ENCODE measurements at places on chromosomes 4 and X.

GRCh38 chr4:128565565-128566186 lies 243.8 kb upstream of the JADE1 start:
- DNase-seq: peak; percentile 52

DNA sequence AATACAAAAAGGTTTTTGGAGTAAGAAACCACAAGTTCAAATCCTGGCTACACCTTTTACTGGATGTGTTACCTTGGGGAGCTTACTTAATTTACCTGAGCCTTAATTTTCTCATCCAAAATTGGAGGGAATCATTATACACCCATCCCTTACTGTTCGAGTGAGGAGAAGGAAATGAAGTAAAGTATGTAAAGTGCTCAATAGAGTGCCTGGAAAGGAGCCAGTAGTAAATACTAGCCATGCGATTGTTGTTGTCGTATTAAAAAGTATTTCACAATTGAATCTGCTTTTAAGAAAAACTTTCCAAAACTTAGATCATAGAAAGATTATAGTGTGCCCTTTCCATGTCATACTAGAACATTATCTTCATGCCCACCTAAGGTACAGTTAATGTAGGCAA lies 124.5 kb downstream of the ATXN3L start:
- no peak for DNase-seq

DNA sequence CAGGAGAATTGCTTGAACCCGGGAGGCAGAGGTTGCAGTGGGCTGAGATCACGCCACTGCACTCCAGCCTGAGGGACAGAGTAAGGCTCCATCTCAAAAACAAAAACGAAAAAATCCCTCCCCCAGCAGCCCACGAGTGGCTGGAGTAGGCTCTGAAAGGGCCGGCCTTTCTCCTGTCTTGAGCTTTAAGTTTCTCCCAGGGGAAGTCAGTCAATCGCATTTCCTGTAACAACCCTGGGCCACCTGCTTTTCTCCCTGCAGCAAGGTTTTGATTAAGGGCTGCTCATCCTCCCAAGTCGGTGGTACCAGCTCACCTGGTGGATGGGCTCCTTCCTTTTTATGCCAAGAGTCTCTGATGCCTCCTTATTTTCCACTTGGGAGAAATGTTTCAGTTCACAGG lies 2.0 kb upstream of the NYX start:
- DNase-seq: no peak

DNA sequence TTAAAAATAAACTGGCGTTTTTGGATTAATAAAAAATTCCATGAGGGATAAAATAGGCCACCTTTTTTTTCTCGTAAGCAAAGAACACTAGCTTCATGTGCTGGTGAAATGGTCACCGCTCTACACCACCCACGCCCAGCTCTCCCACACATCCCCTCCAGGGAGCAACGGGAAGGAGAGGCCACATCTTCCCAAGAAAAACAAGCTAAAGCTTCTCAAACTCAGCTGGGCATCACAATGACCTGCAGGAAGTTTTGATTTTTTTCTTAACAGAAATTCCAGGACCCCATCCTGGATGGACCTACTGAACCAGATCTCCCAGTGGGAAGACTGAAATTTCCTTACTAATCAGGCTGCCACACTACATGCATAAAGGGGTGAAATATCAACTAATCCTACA lies 9.8 kb downstream of the TSPAN5 start:
- no peak for DNase-seq

DNA sequence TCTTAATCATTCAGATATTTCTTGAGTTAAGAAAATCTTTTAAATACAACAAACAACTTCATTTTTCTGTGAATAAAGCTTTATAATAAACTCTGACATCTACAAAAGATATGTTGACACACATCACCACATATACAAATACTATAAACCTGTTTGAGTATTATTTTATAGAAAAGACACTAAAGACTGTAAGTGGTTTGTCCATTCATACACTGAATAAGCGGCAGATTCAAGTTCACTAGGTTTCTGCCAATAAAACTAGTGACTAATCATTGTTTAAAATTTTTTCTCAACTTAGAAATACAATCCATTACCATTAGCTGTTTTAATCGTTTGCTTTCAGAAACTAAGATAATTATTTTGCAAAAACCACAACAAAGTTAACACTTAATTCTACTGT lies 1900.0 kb downstream of the C4orf33 start:
- DNase-seq: no peak

GRCh38 chr4:79996851-79997250 lies 76.2 kb downstream of the ANTXR2 start:
- DNase-seq: no peak

GRCh38 chr4:169133932-169134331 lies 123.9 kb upstream of the CBR4 start:
- no peak for DNase-seq

DNA sequence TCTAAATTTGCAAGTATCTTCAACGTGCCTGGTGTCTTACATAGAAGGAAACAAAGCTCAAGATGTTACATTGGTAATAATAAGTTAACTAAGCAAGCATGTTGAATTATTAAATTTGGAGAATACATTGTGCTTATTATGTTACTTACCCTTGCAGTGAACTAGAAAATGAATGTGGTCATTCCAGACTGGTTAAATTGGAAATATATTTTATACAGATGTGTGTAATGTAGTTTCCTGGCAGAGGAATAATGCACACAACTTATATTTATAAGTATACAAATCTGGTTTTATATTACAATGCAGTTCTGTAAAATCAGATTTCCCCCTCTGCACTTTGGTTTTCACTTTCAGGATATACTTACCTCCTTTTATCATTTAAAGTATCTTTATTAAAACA lies 159.9 kb upstream of the SLIT2 start:
- no peak for DNase-seq

DNA sequence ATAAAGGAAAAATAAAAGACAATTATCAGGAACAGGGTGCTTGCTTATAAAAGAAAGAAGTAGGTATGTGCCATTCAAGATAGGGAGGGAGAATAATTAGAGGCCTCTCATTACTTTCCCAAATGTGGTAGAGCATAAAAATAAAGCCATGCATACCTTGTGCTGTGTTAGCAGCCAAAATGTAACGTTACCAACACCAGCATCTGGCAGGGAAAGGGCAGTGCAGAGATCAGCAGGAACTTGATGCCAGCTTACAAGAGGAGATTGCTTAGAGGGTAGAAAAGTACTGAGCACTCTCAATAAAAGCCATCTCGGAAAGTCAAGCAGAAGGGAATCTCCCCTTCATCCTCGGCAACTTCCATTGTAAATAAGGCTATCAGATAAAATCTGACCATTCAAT lies 195.6 kb downstream of the RASL11B start:
- no peak for DNase-seq

DNA sequence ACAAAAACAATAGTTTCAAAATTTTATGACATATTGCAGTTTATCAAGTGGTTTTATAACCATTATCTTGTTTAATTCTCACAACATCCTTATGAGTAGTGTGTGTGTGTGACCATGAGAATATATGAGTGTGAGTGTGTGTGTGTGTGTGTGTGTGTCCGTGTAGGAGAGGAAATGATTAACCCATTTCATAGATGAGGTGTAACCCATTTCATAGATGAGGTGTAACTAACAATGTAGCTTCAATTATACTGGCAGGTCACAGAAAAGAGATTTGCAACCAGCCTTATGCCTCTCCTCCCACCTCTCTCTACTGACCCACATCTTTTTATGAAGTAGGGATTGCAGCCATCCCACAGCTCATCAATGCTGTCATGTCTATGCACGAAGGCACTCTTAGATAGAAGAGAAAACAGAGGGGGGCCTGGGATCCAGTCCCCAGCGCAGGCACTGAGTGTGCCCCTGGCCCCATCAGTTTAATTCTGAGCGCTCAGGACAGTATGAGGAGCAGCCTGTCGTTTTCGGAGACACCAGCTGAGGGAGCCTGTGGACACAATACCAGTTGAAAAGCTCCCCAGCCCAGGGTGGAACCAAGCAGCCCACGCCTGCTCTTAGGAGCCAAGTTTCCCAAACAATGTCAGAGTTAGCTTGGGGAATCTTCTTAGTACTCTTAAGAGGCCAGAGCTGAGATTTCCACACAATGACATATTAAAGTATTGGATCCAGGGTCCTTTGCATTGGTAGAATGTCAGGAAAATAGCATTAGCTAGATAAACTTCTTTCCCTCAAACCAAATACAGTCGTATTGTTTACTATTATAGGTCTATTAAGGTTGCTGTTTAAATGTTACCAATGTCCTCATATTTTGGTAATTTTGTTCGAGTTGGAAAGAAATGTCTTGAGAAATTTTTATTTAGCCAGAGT lies 88.6 kb downstream of the PALLD start:
- peak; percentile 90 for DNase-seq

DNA sequence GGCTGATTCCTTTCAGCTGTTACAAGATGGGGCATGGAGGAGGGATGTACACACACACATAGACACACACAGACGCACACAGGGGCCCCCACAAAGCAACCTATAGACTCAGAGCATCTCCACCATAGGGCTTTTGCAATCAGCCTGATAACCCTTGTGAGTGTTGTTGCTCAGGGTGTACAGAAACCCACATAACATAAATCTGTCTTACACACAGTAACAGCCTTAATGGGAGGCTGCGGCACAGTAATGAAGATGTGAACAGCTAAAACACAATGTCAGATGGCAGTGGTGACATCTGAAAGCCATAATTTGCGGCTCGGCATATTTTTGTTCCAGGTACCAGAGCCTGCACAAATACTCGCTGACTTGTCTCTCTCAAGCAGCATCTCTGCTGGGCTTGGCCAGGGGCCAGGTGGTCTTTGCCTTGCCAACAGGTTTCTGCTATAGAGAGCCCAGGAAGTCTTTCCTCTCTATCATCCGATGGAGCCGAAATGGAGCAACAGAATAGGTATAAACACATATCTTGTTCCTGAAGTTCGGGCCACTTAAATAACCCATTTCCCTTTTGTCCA lies 357.2 kb upstream of the GATB start:
- no peak for DNase-seq
